ENCODE measurements at places on chromosomes 1 and 21. TPM values are rescaled to one million over a fixed set of nuclear protein-coding genes. Genes with fewer than 3 reads are reported as not detected.

The LCE2B gene
- not detected for total RNA-seq

The CRB1 gene
- 0.44 TPM for total RNA-seq

The TXNIP gene
- 411 TPM for total RNA-seq

DNA sequence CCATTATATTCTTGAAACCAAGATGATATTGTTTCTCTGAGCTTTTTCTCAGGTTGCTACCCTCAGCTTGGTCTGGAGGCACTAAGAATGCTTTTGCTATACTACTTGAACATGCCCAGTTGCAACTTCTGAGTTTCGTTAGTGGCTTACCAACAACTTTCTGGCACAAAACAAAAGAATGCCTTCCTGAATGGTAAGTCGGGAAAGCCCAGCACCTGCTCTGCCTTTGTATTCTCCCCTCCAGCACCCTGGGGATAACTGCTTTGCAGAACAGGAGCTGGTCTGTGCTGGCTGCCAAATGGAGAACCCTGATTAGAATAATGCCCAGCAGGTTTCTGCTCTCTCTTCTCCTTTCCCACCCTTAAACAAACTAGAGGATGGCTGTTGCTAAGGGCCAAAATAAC, 149.3 kb downstream of the TGFB2 start:
- peak; percentile 25 for DNase-seq

DNA sequence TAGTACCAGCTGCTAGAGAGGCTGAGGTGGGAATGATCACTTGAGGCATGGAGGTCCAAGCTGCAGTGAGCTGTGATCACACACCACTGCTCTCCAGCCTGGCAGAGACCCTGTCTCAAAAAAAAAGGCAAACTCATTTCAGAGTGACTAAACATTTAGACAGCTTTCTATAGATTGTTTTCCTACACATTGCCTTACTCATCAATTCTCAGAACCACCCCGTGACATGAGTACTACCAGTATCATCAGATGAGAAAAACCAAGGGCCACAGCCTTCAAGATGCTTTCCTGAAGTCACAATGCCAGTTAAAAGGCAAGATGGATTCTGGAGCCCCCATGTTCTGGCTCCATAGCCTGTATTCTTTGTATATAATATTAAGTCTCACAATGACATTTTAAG, 22.4 kb upstream of the SMPDL3B start:
- no peak for DNase-seq

DNA sequence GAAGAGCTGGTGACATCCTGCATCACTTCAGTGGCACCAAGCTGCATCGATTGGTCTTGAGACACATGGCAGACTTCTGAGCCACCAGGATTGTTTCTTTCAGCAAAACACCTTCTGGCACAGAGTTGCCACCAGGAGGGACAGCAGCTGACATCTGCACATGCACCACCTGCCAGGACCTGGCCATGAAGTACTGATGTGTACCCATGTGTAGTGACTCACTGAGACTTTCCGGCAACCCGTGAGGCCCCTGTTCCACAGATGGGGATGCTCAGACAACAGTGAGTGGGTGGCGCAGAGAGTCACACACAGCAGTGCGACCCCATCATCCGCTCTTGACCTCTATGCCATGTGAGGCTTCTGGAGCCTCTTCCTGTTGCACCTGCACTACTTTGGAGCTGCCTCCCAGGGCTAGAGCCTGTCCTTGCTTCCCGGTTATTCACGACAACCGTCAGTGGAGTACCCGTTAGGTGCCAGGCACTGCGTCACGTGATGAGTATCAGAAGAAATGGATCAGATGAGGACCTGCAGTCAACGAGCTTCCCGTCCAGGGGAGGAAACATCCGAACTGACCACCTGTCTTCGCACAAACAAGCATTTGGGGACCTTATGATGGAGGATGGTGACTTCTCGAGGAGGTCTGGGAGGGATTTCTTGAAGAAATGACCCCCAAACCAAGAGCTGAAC, 80.5 kb upstream of the VAMP3 start:
- DNase-seq = no peak

DNA sequence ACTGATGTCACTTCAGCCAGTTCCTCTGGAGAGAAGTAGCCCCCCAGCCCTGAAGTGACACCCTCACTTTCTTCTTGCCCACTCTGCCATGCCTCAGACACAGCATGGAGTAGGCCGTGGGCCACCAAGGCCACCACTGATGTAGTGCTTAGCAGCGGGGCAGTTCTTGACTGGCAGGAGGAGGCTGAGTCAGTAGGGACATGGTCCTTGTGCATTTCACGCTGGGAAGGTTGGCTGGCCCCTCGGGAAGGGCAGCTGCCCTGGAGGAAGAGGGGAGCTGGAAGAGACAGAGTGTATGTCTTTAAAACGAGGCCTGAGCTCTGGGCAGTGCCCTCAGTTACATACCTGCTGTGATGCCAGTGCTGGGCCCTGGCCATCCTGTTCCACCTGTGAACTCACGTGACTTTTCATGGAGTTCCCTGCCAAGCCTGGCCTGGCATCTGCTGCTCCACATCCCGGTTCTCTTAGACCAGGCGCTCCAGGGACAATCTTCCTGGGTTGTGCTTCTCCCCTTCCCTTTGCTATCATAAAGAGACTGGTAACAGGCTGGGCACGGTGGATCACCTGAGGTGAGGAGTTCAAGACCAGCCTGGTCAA, 158.6 kb upstream of the TMEM51 start:
- DNase-seq = no peak

DNA sequence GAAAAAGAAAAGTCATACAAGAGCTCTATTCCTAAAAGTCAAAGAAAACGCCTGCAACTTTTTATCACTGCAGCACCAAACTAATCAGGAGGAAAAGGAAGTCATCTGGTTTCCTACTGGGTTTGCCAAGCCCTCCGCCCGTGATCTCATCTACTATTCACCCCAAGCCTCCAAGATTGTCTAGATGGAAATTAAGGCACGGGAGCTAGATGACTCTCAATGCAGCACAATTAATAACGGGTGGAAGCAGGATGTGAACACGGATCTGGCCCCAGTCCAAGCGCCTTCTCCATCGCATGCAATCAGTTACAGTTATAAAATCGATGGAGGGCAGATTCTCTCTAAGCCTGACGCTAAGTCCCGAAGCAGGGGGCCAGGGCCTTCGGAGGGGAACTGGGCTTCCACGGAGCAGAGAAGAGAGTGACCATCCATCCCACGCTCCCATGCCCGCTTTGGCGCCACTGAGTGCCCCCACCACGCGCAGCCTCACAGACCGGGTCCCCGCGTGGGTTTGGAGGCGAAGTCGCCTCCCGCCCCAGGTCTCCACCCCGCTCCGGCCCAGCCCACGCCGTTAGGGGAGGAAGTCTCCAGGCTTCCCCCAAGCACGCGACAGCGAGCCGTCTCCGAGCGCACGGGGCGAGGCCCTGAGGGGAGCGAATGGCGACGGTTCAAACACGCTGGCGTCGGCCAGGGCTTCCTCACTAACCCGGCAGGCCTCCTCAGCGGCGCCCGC, 1.8 kb downstream of the HSF2BP start:
- DNase-seq = peak; percentile 24

GRCh38 chr1:156286061-156286460, 1.9 kb downstream of the TMEM79 start:
- DNase-seq = no peak

- DNase-seq = peak; percentile 27
Observed at GRCh38 chr21:45819478-45820170, 161.9 kb upstream of the COL6A1 start.

DNA sequence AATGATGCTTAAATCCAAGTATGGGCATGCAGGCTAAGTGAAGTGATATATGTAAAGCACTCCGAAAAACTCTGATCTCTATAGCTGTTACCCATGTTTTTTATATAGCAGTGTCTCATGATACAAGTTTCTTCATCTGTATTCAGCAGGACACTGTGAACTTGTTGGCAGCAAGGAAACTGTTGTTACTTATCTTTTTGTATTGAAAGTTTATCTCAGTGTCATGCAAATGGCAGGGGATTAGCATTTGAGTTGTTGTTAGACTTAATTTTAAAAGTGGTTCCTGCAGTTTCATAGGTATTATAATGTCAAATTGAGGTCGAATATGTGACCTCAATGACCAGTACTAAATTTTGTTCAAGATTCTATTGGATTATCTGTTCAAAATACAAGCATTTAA, 47.9 kb downstream of the NCAM2 start:
- no peak for DNase-seq

DNA sequence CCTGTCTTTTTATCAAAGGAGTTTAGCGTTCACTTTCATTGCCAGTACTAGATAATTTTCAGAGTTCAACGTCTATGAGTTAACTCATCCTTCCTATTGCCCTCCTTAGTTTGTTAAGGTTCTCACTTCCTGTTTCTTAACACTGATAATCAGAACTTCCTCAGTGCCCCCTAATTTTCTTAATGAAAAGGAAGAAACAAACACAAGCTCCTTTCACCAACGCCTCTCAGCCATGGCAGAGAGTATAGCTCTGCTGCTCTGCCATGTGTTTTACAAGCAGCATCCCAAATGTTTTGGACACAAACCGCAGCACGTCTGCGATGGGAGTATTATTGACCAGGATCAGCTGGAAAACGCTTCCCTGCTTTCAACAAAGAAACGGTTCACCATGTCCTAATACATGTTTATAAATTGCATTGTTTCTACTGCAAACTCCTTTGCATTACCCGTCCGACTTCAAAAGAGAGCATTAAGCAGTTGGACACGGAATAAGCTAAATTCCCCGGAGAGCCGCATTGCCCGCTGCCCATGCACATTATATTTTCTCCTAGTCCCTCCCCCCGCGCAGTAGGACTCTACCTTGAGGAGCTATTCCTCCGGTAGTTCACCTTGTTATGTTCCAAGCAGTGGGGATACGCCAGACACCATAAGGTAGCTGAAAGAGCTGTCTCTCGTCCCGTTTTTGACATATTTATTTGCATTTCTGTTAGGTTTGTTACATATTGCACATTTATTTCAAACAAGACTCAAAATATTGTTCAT, 561 bp downstream of the OLFM3 start:
- DNase-seq = no peak

- DNase-seq = no peak
Observed at GRCh38 chr21:44057055-44057454, 44.9 kb downstream of the TRAPPC10 start.

- peak; percentile 52 for DNase-seq
Observed at GRCh38 chr1:1441002-1441888, 5.8 kb downstream of the VWA1 start.
